ENCODE measurements at places on chromosomes 11 and 22.

DNA sequence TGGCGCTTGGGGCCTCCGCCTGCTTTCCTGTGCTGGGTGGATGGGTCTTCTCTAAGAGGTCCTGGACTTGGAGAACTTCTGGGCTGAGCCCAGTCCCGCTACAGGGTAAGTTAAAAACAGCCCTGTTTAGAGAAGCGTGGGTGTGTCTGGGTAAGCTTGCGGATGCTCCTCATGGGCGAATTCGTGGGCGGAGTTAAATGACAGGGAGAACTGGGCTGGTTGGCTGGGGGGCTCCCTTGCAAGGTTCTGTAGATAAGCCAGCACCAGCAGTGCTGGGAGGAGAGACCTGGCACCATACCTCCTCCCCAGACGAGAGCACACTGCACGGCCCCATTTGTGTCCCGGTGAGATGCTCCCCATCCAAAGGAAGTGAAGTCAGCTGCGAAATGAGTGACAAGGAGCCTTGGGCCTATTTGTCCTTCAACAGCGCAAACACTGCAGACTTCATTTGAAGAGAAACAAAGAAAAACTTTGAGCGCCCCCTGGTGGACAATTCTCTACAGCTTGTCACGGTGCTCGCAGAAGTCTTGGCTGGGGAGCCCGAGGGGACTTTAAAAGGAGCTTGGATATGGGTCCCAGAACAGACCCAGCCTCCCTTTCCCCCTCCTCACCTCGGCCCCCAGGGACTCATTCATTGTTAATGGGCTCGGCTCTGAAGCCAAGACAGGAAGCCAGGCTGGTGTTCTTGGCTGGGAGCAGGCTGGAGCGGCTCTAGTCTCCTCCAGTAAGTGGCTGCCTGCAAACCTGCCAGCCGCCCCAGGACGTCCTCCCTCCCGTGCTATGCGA lies 39.5 kb downstream of the TP53I11 start:
- peaks cover 3% of the 10 kb centered on the region for H3K4me1 ChIP-seq
- H3K27me3 ChIP-seq = no peaks in the 10 kb centered on the region
- no peak overlapping the region for H3K27ac ChIP-seq
- H3K36me3 ChIP-seq = peaks cover 3% of the 10 kb centered on the region

DNA sequence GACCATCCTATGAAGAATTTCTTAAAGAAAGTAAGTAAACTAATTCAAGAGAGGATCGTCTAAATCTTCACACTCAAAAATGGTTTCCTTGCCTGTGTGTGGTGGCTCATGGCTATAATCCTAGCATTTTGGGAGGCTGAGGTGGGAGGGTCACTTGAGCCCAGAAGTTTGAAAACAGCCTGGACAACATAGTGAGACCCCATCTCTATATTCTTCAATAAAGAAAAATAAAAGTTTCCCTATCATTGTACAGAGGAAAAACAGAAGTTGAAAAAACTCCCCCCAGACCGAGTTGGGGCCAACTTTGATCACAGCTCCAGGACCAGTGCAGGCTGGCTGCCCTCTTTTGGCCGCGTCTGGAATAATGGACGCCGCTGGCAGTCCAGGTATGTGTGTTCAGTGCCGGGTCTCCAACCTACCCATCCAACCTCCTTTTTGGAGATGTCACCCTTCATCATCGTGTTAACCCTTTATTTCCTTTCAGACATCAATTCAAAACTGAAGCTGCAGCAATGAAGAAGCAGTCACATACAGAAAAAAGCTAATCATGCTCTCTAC lies 3.0 kb downstream of the RPS25 start:
- DNase-seq = no peak
- no peak overlapping the region for H3K4me3 ChIP-seq
- peak overlapping the region; percentile 5 for H3K27ac ChIP-seq
- peaks cover 73% of the 10 kb centered on the region for H3K36me3 ChIP-seq

GRCh38 chr22:46934746-46935491 lies 172.5 kb downstream of the TBC1D22A start:
- no peak overlapping the region for H3K4me3 ChIP-seq
- H3K27ac ChIP-seq = no peak overlapping the region
- no peak for DNase-seq
- H3K36me3 ChIP-seq = peaks cover 4% of the 10 kb centered on the region
- peaks cover 5% of the 10 kb centered on the region for H3K4me1 ChIP-seq

GRCh38 chr11:123584186-123584585 lies 70.2 kb downstream of the SCN3B start:
- H3K27ac ChIP-seq = no peak overlapping the region
- H3K36me3 ChIP-seq = no peaks in the 10 kb centered on the region
- no peak for DNase-seq
- peaks cover 8% of the 10 kb centered on the region for H3K4me1 ChIP-seq

DNA sequence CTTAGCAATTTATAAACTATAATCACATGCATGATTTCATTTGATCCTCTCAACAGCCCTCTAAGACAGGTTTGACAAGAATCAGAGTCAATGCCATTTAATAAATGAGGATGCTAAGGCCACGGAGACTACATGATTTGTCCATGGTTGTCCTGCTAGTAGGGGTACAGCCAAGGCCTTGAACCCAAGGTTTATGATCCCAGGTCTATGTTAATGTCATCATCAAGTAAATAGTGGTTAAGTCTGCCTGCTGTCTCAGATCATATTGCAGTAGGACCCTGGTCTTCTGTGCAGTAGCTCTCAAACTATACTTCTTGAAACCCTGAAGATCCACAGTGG lies 17.7 kb upstream of the SYTL2 start:
- no peak overlapping the region for H3K27ac ChIP-seq
- no peak for DNase-seq
- H3K4me3 ChIP-seq = no peak overlapping the region
- peaks cover 45% of the 10 kb centered on the region for H3K4me1 ChIP-seq
- H3K36me3 ChIP-seq = no peaks in the 10 kb centered on the region

Data from activated naive CD4-positive, alpha-beta T cell treated with anti-CD3 and anti-CD28 coated beads, Interleukin-2, amount 10 ng/mL, durations not matched to agents 7 days and 5 days (primary cell).